ENCODE measurements at places on chromosomes 6 and 20. TPM values are rescaled to one million over a fixed set of nuclear protein-coding genes. Genes with fewer than 3 reads are reported as not detected.

DNA sequence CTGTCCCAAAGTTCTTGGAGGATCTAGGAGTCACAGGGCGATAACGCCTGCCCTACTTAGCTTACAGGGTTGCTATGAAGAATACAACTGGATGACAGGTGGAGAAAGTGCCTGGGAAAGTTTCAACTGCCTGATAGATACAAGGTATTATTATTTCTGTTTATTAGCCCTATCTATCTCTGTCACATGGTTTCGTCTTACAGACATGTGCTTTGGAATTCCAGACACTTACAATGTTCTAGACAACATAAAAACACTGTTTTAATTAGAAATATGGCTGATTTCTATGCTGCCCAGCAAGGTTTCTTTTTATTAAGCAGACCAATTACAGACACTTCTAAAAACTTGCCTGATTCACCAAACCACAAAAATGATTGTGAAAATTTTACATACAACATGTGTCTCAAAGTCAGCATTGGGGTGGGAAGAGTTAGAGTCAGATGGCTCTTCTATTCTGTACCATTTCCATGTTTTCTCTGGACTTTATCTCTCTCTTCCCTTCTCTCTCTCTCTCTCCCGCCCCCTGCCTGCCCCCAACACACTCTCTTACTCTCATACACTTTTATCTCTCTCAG lies 50.0 kb downstream of the GJA10 start:
- no peak overlapping the region for H3K27ac ChIP-seq
- no peak overlapping the region for H3K4me3 ChIP-seq
- no peaks in the 10 kb centered on the region for H3K27me3 ChIP-seq
- H3K4me1 ChIP-seq, result peaks cover 10% of the 10 kb centered on the region

Gene CNKSR3
- 10.5 TPM for total RNA-seq

Gene TCF19
- total RNA-seq, result 18.0 TPM

GRCh38 chr6:303263-303662 lies 11.0 kb downstream of the DUSP22 start:
- no peaks in the 10 kb centered on the region for H3K4me1 ChIP-seq
- H3K27ac ChIP-seq, result no peak overlapping the region
- DNase-seq, result no peak
- peaks cover 18% of the 10 kb centered on the region for H3K36me3 ChIP-seq

- DNase-seq, result no peak
- H3K27me3 ChIP-seq, result no peaks in the 10 kb centered on the region
- H3K36me3 ChIP-seq, result no peaks in the 10 kb centered on the region
- no peak overlapping the region for H3K27ac ChIP-seq
- H3K4me1 ChIP-seq, result no peaks in the 10 kb centered on the region
These were observed 256.9 kb upstream of the SASH1 start for GRCh38 chr6:148085631-148086331.

Gene HRH3
- total RNA-seq, result not detected

DNA sequence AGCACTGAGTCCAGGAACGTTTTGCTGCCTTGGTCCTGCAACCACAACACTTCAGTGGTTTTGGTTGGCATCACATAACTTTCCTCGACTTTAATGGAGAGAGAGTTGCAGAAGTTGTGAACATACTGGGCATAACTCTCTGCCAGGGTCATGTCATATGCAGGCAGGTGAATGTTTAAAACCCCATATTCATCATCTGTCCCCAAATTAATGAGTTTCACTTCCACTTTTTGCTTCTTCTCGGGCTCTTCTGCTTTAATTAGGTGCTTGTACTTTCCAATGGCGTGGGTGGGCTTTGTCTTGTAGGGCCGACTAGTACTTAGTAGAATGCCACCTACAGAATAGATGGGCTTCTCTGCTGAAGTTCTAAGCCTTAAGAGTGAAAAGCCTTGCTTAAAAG lies 45.2 kb upstream of the TFAP2A start:
- H3K4me1 ChIP-seq, result no peaks in the 10 kb centered on the region
- no peak for DNase-seq
- peaks cover 14% of the 10 kb centered on the region for H3K27me3 ChIP-seq
- H3K27ac ChIP-seq, result no peak overlapping the region

DNA sequence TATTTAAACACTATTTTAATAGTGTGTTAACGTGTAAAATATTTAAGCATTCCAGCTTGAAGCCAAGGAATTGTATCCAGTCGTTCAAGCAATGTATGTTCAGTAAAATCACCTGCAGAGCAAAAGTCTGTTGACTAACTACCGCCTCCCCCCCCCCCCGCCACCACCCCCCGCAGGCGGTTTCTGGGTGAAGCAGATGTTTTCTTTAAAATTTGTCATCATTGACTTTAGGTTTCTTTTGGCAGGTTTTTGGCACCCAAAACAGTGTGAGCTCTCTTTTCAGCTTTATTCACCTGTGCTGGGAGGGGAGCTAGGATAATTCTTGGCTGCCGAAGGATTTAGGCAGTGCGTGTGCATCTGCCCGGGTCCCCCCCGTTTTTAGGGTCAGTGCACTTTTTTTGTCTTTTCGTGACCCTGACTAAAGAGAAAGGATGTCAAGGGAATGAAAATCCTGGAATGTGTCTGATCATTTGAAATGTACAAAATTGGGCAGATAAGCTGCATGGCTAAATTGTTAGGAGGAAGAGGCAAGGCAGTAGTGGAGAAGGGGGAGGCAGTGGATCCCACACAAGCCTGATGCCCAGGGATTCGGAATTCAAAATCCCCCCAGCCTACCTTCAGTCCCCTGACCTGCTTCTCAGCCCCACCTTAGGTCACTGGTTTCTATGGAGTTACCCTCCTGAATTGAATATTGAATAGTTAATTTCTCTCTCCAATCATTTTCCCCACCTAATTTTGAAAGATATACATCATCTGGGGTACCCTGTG lies 1.1 kb downstream of the EDN1 start:
- peak overlapping the region; percentile 81 for H3K27ac ChIP-seq
- peak overlapping the region; percentile 30 for H3K4me3 ChIP-seq
- H3K4me1 ChIP-seq, result no peaks in the 10 kb centered on the region
- peaks cover 23% of the 10 kb centered on the region for H3K27me3 ChIP-seq
- peaks cover 19% of the 10 kb centered on the region for H3K36me3 ChIP-seq

Gene KIF3B
- 27.4 TPM for total RNA-seq

- no peaks in the 10 kb centered on the region for H3K4me1 ChIP-seq
- H3K36me3 ChIP-seq, result no peaks in the 10 kb centered on the region
- peak overlapping the region; percentile 37 for H3K4me3 ChIP-seq
- peak; percentile 32 for DNase-seq
- H3K27me3 ChIP-seq, result peaks cover 34% of the 10 kb centered on the region
These were observed 24.1 kb upstream of the MAP3K7 start for GRCh38 chr6:90610751-90611542.
